SJSA1 (cell line): ENCODE measurements at places on chromosomes 3 and 15.

GRCh38 chr3:184553385-184553784 lies 8.2 kb upstream of the EPHB3 start:
- DNase-seq = no peak

- DNase-seq = no peak
These were observed 34.6 kb downstream of the THSD4 start for GRCh38 chr15:71149646-71150557.

DNA sequence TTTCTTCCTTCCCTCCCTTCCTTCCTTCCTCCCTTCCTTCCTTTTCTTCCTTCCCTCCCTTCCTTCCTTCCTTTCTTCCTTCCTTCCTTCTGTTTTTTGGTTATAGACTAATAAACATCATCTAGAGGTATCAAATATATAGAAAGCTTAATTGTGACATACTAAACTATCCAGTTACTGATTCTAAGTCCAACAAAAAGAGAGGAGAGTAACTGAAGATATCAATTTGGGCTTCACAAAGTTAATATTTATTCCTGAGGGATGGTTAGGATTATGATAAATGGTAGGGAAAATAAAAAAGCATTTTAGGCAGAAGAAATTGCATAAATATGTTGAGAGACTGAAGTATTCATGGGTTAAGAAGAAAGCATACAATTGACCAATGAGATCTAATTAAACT lies 7.8 kb upstream of the CLDN16 start:
- no peak for DNase-seq

DNA sequence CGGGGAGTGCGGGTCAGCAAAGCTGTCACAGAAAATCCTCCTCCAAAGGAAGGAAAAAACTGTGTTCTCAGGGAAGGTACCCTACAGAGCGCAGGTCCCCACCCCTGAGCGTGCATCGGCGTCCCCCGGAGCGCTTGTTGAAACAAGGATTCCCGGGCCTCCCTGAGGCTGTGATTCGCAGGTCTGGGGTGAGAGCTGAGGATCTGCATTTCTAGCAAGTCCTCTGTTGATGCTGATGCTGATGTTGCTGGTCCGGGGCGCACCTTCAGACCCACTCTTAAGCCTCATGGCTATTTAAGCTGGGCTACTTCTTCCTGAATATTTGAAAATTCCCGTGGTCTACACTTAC lies 226.2 kb upstream of the IGF1R start:
- no peak for DNase-seq
